Activated CD8-positive, alpha-beta memory T cell treated with anti-CD3 and anti-CD28 coated beads, Interleukin-2, amount 10 ng/mL, durations not matched to agents 7 days and 5 days (primary cell): ENCODE measurements at places on chromosomes 11 and 22. TPM values are rescaled to one million over a fixed set of nuclear protein-coding genes. Genes with fewer than 3 reads are reported as not detected.

The KRTAP5-8 gene
- not detected for total RNA-seq

The FGF19 gene
- total RNA-seq = not detected

The TSKU gene
- total RNA-seq = 1.5 TPM

The PLAAT2 gene
- total RNA-seq = 0.73 TPM

The DTX4 gene
- total RNA-seq = 0.28 TPM

The OR8G5 gene
- total RNA-seq = not detected

The DRG1 gene
- total RNA-seq = 87.0 TPM

The SHISA8 gene
- 0.30 TPM for total RNA-seq

The MYRF gene
- total RNA-seq = 2.2 TPM

The STX5 gene
- total RNA-seq = 30.8 TPM

The BTG4 gene
- not detected for total RNA-seq

The IGSF22 gene
- 0.35 TPM for total RNA-seq

The SIK2 gene
- 7.9 TPM for total RNA-seq

The SEZ6L gene
- not detected for total RNA-seq

The SCN2B gene
- total RNA-seq = not detected

The IGF2 gene
- not detected for total RNA-seq

The ZBTB16 gene
- 3.9 TPM for total RNA-seq

The IRAG1 gene
- total RNA-seq = not detected

The ENTHD1 gene
- total RNA-seq = 0.21 TPM

The BEST1 gene
- total RNA-seq = not detected

The INCENP gene
- total RNA-seq = 205 TPM

The SLC43A1 gene
- 24.6 TPM for total RNA-seq

The MFRP gene
- total RNA-seq = not detected

The DAGLA gene
- not detected for total RNA-seq
